M059J (cell line): ENCODE measurements at places on chromosomes 2 and 18. TPM values are rescaled to one million over a fixed set of nuclear protein-coding genes. Genes with fewer than 3 reads are reported as not detected.

DNA sequence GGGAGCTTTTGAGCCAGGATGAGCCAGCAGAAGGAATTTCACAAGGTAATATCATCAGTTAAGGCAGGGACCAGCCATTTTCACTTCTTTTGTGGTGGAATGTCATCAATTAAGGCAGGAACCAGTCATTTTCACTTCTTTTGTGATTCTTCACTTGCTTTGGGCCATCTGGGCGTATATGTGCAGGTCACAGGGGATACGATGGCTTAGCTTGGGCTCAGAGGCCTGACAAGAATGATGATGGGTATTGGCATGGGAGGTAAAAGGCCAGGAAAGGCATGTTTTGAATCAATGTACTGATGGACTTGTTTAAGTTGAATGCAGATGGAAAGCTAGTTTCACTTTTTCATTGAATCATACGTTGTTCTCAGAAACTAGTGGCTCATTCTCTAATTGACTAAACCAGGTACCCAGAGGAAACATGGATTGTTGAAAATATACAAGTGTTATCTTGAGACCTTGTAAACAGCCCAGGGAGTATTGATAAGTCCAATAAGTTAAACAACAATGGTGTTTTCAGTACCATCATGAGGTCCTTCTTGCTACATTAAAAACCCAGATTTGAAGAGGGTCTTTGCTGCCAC lies 1672.5 kb upstream of the DDX18 start:
- no peak for DNase-seq

PLB1 gene
- total RNA-seq = 0.91 and 1.5 TPM in 2 replicates

DNA sequence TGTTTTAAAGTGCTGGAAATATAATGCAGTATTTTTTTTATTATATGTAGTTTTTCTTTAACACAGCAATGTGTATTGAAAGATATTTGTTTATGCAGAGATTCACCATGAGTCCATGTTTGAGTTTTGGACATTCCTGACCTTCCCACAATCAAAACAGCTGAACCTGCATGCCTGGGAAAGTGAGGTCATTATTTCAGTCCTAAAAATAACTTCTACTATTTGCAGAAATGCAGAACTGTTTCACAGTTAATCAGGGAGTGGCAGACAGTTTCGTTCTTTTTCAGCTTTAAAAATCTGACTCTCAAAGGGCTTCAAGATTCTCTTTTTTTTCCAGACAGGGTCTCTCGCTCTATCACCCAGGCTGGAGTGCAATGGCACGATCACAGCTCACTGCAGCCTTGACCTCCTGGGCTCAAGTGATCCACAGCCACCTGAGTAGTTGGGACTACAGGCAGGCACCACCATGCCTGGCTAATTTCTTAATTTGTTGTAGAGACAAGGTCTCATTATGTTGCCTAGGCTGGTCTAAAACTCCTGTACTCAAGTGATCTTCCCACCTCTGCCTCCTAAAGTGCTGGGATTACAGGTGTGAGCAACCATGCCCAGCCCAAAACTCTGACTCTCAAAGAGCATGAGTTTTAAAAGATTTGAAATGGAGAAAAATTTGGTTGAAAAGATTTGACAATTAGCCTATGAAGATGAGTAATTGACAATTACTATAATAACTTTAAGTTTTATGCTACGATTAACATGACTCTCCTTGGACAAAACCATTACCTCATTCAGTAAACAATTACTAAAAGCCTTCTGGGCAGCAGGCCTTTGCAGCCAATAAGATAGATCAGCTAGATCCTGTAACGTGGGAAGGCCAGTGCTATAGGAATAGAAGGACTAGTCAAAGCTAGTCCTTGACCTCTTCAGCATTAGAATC lies 5.0 kb upstream of the MYL12B start:
- peak; percentile 67 for DNase-seq

DNA sequence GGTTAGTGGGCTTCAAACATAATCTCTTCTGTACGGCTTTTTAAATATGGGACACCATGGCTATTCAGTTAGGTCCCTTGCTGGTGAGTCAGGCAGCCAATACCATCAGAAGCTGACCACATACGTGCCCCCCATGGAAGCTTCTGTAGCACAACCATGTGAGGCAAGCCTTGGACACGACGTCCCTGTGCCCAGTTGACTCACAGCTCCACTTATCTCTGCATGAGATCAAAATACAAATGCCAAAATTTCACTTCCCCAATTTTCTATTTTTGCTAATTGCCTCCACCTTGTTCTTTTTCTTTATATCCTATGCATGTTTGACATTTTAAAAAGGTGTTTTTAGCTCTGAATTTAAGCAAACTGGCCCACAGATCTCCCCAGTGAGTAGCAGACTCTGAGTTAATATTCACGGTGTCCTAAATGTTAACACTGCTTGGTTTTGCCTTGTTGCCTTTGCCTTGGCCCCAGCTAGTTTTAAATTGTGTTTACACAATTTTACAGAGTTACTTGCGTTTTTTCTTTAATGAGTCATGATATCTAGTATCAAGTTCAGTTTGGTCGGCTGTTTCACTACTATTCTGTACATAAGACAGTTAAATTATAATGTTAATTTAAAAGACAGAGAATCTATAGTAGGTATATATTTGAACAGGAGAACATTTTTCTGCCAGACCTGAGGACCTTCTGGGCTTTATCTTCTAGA lies 77.5 kb downstream of the CDCA7 start:
- DNase-seq = peak; percentile 57

DNA sequence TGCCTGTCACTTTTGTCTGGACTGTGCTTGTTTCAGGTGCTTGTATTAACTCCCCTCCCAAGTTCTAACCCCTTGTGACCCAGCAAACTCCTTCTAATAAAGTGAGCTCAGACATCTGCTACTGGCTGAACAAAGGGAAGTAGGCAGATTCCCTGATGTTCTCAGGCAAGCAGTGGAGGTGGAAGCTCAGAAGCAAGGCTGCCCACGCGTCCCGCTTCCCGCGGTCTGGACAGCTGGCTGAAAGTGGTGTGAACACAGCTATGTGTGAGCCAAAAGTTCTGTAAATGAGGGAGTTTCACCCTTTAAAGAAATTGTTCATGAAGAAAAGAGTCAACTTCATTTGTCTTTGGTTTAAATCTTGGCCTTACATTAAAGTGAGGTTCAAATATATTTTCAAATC lies 40.0 kb downstream of the NAPG start:
- no peak for DNase-seq

ITGAV gene
- total RNA-seq = 45.9 and 69.9 TPM in 2 replicates

- peak; percentile 0 for DNase-seq
Observed at GRCh38 chr2:21289989-21290388, 166.2 kb downstream of the TDRD15 start.

GRCh38 chr2:203366639-203367466 lies 38.7 kb downstream of the ABI2 start:
- no peak for DNase-seq

DNA sequence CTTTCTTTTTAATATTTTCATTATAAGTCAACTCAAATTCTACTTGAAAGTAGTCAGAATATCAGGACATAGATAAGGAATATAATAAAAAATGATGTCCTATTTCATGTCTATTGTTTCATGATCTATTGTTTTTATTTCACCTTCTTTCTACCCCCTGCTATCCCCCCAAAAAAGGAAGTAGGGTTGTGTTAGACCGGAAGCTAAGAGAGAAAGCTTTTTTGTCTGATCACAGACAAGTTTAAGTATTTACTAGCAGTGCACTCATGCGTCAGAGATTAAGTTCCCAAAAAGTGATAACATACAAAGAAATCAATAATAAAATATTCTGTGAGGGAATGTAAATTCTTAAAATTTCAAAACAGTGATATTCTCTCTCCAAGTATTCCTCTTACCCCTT lies 447.1 kb upstream of the CNTNAP5 start:
- no peak for DNase-seq

DNA sequence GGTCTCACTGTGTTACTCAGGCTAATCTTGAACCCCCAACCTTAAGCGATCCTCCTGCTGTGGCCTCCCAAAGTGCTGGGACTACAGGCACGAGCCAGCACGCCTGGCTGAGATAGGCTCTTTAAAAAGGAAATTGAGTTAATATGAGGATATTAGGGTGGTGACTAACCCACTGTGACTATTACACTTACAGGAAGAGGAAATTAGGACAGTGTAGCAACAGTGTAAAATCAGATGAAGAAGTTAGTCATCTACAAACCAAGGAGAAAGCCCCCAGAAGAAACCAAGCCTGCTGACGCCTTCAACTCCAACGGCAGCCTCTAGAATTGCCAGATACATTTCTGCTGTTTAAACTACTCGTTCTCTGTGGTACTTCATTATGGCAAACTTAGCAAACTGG lies 711.9 kb downstream of the SUCLG1 start:
- DNase-seq = no peak

DNA sequence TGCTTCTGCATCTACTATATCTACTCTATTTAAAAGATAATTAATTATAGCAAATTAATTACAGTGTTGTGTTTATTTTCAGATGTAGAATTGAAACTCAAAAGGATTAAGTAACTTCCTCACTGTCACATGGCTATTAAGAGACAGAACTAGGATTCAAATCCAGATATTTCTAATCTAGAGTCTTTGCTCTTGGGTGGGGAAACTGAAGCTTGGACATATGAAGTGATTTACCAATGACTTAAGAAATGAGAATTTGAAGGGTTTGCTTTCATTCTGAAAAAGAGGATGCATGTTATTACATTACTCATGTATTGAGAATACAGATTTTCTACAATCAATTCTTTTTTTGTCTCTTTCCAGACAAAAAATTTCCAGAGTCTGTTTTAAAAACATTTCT lies 191.5 kb upstream of the SMAD7 start:
- no peak for DNase-seq

GRCh38 chr2:225112362-225113126 lies 70.3 kb upstream of the DOCK10 start:
- no peak for DNase-seq

DNA sequence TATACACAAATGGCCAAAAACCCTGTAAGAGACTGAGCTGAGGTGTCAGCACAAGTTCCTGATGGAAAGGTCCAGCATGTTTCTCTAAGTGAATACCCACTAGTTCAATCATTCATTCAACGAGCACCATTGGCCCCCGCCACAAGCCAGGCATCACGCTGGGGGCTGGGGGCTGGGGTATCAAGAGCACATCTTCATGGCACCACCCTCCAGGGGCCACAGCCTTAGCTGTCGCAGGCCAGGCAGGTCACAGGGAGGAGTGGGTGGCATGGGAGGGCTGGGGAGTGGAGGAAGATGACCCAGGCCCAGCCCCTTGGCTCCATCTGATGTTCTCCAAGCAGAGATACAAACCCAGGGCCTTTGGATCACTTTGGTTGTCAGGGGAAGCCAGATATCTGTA lies 97.9 kb downstream of the ACKR3 start:
- DNase-seq = no peak

DNA sequence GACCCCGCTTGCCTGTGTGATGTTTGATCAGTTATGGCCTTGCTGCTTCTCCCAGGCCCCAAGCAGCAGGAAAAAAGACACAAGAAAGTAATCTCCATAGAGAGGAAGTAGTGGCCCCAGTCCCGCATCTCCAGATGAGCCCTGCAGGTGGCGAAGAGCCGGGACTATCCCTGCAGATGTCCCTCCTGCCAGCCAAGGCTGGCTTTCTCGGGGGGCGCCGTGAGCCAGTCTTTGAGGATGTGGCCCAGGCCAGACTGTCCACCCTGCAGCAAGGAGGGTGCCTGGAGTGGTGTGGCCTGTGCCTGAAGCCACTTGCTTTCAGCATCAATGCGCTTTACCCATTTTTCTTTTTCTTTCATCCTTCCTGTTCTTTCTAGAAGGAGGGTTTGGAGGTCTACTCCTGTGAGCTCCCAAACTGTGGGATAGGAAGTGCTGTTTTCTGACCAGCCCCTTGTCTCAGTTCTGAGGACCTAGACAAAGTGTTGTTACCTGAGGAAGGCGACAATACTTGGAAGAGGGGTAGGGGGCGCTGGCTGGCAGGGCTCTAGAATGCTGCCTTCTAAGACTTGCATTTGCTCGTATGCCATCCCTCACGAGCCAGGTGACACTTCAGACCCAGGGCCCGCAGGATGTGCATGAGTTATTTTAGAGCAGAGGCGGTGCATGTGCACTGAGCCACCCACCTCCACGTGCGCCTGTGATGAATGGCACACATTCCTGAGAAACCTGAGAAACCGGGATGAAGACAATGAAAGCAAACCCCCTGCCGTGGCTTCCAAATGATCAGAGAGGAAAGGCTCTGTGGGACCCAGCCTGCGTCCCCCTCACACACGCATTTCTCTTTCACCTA lies 255.8 kb downstream of the FBXO15 start:
- DNase-seq = no peak

DNA sequence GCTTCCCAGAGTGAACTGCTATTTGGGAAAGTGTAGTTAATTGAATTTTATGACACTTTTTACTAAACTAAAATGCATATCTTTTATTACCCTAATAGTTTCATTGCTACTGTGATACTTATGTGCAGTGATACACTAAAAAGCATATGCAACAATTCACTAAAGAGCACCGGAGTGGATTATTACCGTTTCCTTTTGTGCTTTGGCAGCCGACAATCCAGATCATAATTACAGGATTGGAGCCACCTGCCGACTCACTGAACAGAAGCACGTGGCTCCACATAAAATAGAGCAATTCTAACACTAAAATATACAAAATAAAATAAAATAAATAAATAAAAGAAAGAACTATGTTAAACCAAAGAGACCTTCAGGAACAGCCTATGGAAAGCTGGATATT lies 583.4 kb downstream of the NRXN1 start:
- DNase-seq = no peak

SPEG gene
- total RNA-seq = 9.8 and 13.9 TPM in 2 replicates

DNA sequence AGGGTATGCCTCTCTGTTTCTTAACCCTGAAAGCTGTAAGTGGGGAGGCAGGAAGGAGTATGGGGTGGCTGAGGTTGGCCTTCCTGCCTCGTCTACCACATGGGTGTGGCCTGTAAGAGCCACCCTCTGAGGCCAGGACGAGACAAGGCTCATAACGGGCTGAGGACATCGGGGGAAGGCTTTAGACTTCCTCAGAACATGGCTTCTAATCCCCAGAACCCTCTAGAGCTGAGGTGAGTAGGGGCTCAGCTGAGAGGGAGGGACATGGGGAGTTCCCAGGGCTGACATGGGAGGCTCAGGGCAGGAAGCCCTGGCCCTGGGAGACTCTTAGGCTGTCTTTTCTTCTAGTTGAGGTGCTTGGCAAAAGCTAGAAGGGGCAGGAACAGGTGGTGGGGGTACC lies 36.7 kb downstream of the EMX1 start:
- DNase-seq = no peak

STAT4 gene
- 0.22 and 0.37 TPM in 2 replicates for total RNA-seq

ARHGAP28 gene
- total RNA-seq = 0.05 and 0.37 TPM in 2 replicates

DNA sequence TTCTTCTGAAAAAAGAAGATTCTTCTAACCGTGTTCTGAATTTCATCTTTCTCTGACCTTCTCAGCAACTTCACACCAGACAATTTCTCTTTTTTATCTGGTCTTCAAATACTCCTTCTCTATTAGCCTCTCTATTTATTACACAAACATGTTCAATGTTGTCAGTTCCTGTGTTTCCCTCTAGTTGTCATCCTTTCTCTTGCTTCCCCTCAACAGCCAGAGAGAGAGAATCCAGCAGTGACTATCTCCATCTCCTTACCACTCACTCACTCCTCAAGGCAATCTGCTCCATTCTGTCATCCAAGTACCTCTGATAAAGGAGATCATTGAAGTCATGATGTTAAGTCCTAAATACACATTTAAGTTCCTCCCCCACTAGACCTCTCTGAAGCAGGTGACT lies 491.9 kb upstream of the CHAC2 start:
- no peak for DNase-seq

HES6 gene
- total RNA-seq = 1.5 and 5.3 TPM in 2 replicates
